ENCODE measurements at places on chromosomes 16 and 17. TPM values are rescaled to one million over a fixed set of nuclear protein-coding genes. Genes with fewer than 3 reads are reported as not detected.

DNA sequence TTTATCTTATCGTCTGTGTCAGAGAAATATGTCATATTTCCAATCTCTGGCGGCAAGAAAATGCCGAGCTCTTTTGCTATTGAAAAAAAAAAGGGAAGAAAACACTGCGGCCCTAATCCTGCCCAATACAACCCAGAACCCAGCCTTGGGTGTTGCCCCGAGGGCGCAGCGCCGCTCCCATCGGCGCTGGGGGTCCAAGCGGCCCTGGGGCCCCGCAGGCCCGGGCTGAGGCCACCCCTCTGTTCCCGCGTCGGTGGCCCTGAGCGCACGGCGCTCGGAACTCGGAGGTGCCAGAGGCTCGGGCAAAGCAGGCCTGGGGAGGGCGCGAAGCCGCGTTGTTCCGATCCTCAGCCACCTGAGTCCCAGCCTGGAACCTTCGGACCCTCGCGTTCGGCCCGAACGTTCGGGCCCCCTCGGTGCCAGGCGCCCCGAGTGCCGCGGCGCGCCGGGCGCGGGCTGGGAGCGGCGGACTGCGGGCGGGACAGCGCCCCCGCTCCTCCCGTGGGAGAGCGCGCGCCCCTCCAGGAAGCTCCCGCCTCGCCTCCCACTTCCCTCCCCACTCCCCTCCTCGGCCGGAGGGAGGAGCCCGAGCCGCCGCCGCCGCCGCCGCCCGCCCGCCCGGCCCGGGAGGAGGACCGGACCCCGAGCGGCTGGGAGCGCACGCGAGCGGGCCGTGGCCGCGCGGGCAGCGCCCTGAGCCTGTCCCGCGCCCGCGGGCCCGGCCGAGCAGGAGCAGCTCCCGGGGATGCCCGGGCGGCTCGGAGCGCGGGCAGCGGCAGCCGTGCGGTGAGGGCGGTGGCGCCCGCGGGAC lies at the start of gene CPNE2:
Gene CPNE2 (plus strand): TSS at position 609 of the 811 bp plus-strand sequence. CDS start 18,160 bp downstream, outside the sequence.
- peak; percentile 52 for DNase-seq

Gene KRTAP9-2
- total RNA-seq: not detected

Gene C16orf90
- not detected for total RNA-seq

GRCh38 chr17:66426397-66427033 lies 124.1 kb downstream of the PRKCA start:
- DNase-seq: peak; percentile 58

All from activated CD4-positive, alpha-beta memory T cell treated with anti-CD3 and anti-CD28 coated beads for 36 hours (primary cell).